Suppressor macrophage treated with lipopolysaccharide for 1 hour (primary cell): ENCODE measurements at places on chromosomes 6 and 20.

DNA sequence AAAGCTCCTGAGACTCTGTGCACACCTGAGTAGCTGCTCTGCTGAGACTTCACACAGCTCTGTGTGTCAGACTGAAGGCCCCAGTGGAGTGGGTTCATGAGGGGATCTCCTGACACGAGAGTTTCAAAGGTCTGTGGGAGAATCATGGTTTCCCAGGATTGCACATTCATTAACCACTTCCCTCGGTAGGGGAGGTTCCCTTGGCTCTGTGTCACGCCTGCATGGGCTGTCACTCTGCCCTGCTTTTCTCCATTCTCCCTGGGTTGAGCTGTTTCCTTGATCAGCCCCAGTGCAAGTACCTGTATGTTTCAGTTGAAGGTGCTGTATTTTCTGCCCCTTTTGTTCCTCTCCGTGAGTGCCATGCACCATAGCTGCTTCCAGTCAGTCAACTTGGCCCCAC is 236.9 kb downstream of the EPM2A start:
- no peak for DNase-seq

- peak; percentile 1 for DNase-seq
Observed at GRCh38 chr6:104896914-104897313, 37.2 kb upstream of the HACE1 start.

GRCh38 chr6:137311940-137312339 is 92.8 kb upstream of the IFNGR1 start:
- no peak for DNase-seq

DNA sequence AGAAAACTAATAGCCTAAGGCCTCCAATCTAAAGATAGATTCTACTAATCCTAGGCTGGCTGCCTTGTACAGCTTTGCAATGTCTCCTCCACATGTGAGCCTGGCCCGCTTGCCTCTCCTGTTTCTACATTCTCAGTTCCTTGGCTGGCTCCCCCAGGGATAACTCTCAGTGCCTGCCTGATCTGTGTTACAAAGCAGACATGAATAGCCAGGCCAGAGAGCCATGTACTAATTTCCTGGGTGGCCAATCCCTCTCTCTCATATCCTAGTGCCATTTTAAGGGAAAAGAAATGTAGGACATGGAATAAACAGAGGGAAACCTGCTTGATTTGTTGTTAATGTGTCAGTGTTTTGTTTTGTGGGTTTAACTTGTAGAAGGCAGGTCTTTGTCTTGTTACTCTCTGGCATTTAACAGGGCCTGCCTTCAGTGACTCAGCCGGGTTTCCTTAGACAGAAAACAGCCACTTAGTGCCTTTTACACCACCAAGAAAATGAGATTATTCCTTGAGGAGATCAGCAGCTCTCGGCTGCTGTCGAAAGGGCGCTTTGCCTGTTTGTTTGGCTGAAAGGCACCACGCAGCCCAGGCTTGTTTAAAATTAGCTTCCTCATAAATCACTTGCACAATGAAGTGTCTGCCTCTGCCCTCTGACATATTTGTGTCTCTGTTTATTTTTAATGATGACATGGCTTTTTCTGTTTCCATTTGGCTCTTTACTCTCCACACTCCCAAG is 702.7 kb downstream of the MAFB start:
- peak; percentile 62 for DNase-seq

DNA sequence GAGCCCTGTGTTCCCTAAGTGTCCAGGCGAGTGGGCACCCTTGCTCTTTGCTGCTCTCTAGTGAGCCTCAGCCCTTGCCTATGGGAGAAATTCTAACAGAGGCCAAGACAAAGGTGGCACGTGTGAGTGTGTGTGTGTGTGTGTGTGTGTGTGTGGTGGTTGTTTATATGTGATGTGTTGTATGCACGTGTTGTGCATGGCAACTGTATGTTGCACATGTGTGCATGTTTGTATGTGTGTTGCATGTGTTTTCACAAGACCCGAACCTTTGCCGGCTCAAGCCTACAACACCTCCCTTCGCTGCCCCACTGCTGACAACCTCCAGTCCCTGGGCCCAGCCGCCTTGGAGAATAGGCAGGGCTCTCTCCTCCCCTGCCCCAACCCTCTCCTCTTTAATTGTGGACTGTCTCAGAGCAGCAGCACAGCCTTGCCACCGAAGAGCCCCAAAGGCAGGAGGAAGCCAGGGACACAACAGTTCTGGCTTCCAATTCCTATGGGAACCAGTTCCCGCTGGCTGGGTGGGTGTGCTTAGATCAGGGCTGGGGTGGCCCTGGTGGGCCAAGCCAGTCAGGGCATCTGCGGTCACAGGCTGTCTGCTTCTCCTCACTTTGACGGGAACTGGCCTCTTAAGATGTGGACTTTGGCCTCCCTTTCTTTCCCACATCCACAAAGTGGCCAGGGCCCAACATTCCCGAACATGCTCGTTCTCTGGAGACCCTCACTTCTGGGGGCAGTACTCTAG is 2.7 kb downstream of the KCNK16 start:
- DNase-seq = no peak

DNA sequence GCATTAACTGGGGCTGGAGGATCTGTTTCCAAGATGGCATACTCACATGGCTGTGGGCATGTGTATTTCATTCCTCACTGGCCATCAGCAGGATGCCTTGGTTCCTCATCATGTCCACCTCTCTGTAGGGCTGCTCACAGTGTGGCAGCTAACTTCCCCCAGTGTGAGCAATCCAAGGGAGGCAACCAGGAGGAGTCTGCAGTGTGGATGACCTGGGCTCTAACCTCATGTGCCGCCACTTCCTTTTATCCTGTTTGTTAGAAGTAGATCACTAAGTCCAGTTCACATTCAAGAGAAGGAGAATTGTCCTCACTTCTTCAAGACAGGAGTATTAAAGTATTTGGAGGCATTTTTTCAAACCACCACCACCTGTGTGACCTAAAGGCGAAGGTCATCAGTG is 54.4 kb downstream of the MTHFD1L start:
- no peak for DNase-seq

DNA sequence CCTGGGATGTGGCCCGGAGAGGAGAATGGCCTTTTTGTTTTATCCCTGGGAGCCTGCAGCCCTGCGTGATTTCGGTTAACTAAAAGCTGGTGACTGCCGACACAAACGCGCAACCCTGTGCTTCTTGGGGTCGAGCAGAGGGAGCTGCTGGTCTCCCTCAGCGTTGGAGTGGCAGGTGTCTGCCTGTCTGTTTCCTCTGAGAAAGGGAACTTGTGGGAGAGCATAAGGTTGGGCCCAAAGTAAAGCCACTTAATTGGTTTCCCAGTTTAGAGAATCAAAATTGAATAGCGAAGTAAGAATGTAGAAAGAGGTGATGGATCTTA is 500 bp downstream of the LTV1 start:
- DNase-seq = no peak

GRCh38 chr6:80356000-80356399 is 249.5 kb downstream of the BCKDHB start:
- DNase-seq = no peak

- no peak for DNase-seq
Observed at GRCh38 chr20:13025181-13025580, 16.4 kb downstream of the SPTLC3 start.

DNA sequence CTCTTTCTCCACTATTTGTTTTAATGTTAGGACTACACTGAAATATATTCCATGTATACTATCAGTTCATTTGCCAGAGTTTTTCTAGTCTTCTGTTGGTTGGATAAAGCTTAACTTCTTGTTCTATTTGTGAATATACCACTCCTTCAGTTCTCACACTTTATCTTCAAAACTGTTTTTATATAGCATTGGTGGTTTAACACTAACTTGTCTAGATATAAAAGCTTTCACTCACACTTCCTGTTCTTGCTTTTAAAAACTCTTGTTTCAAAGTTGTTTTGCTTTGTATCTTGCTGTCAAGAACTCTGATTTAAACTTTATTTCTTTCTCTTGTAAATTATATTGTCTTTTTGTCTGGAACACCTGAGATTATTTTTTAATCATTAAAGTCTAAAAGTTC is 226.8 kb upstream of the TENT5A start:
- no peak for DNase-seq

DNA sequence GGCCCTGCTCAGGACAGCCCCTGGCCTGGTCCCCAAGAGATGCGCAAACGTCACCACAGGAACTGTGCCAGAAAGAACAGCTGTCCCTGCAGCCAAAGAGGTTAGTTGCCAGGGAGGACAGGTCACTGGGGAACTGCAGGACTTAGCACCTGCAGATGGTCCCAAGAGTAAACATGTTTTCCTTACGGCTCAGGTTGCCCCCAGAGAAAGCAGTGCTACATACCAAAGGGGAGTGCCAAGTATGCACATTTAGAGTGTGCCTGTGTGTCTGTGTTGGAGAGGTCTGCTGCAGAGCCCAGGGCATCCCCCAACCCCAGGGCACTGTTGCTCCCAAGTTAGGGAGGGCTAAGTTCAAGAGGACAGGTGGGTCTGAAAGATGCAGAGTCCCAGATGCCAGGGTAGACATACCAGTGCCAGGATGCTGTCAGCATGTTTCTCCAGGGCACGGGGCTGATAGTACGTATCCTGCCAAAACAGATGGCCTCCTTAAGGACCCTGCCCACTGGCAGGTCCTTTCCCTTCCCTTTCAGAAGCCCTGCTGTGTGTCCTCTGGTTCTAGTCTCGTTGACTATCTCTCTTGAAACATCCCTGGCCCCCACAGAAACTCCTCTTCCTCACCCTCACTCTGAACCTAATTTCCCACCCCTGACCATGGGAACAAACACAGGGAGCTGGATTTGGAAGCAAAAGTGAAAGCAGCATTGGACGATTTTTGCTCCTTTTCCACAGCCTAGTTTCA is 1.3 kb downstream of the ABHD16A start:
- peak; percentile 42 for DNase-seq

- DNase-seq = no peak
Observed at GRCh38 chr6:127328043-127328609, 15.3 kb downstream of the ECHDC1 start.
